Prostate gland (tissue), 2 donors: ENCODE measurements at places on chromosomes 5 and 9. TPM values are rescaled to one million over a fixed set of nuclear protein-coding genes. Genes with fewer than 3 reads are reported as not detected.

The CACFD1 gene
- 40.2 TPM for total RNA-seq

The PCDHB9 gene
- 4.2 TPM for total RNA-seq

The KCNMB1 gene
- total RNA-seq, result 5.9 TPM

The SPATA31D4 gene
- not detected for total RNA-seq

The GPR151 gene
- total RNA-seq, result not detected

The GRIA1 gene
- total RNA-seq, result 2.7 TPM

The SMU1 gene
- 18.4 TPM for total RNA-seq

The IPO11 gene
- 15.5 TPM for total RNA-seq

The RGS3 gene
- total RNA-seq, result 26.5 TPM

The ARHGEF39 gene
- 1.1 TPM for total RNA-seq

The ARRDC3 gene
- total RNA-seq, result 54.9 TPM

The HSD17B3 gene
- 126 TPM for total RNA-seq

The ADAMTS13 gene
- 8.1 TPM for total RNA-seq

The SEMA4D gene
- 52.7 TPM for total RNA-seq

- no peak overlapping the region for H3K4me3 ChIP-seq
- no peak for DNase-seq
- no peaks in the 10 kb centered on the region for H3K4me1 ChIP-seq
- H3K27ac ChIP-seq, result no peak overlapping the region
- H3K27me3 ChIP-seq, result no peaks in the 10 kb centered on the region
- no peaks in the 10 kb centered on the region for H3K36me3 ChIP-seq
Observed at GRCh38 chr5:31247381-31247780, 53.9 kb downstream of the CDH6 start.

DNA sequence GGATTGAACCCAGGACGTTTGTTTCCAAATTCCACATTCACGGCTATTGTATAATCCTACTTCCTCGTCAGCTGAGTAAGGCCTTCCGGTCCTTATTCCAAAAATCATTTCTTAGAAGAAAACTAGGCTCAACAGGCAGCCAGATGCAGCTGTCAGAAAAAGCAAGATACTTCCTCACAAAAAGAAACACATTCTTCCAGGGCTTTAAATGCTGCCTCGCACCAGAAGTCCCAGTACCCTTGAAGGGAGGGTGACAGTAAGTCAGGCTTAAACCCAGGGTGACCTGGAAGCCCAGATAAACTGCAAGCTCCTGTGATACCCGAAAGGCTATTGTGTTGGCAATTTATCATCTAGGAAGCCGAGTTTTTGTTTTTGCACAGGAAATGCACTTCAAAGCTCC is 414.0 kb downstream of the NFIB start:
- no peaks in the 10 kb centered on the region for H3K4me1 ChIP-seq
- no peak overlapping the region for H3K4me3 ChIP-seq
- no peaks in the 10 kb centered on the region for H3K36me3 ChIP-seq
- no peak overlapping the region for H3K27ac ChIP-seq

GRCh38 chr9:133139246-133140173 is 18.5 kb upstream of the RALGDS start:
- no peak overlapping the region for H3K27ac ChIP-seq
- H3K27me3 ChIP-seq, result no peaks in the 10 kb centered on the region
- H3K4me1 ChIP-seq, result peaks cover 14% of the 10 kb centered on the region
- no peak for DNase-seq

GRCh38 chr9:33099754-33100153 is 23.3 kb upstream of the SMU1 start:
- DNase-seq, result no peak
- H3K36me3 ChIP-seq, result no peaks in the 10 kb centered on the region
- no peaks in the 10 kb centered on the region for H3K4me1 ChIP-seq
- H3K27ac ChIP-seq, result no peak overlapping the region
- H3K27me3 ChIP-seq, result no peaks in the 10 kb centered on the region
- H3K4me3 ChIP-seq, result no peak overlapping the region

DNA sequence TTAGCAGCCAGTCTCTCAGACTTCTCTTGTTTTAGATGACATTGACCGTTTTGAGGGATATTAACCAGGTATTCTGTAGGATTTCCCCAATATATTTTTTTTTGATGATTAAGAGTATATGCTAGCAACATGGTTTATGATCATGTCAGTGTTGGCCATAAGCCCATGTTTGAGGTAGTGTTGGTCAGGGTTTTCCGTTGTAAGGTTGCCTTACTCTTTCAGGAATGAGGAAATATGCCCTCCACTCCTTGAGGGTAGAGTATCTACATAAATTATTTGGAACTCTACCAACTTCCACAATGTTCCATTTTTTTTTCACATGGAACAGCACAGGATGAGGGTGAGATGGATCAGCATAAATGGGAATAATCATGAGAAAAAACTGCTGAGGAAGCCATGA is 188.4 kb upstream of the PRDM9 start:
- no peaks in the 10 kb centered on the region for H3K36me3 ChIP-seq
- no peaks in the 10 kb centered on the region for H3K27me3 ChIP-seq
- no peak overlapping the region for H3K27ac ChIP-seq
- DNase-seq, result no peak

GRCh38 chr9:131926360-131926922 is 153.2 kb downstream of the MED27 start:
- DNase-seq, result no peak
- no peak overlapping the region for H3K4me3 ChIP-seq
- no peaks in the 10 kb centered on the region for H3K27me3 ChIP-seq
- no peaks in the 10 kb centered on the region for H3K36me3 ChIP-seq
- H3K4me1 ChIP-seq, result no peaks in the 10 kb centered on the region
- no peak overlapping the region for H3K27ac ChIP-seq

- H3K36me3 ChIP-seq, result no peaks in the 10 kb centered on the region
- DNase-seq, result no peak
- H3K27ac ChIP-seq, result no peak overlapping the region
- no peak overlapping the region for H3K4me3 ChIP-seq
Observed at GRCh38 chr9:115900698-115901097, 252.9 kb upstream of the PAPPA start.

- DNase-seq, result no peak
- H3K36me3 ChIP-seq, result no peaks in the 10 kb centered on the region
- H3K4me3 ChIP-seq, result no peak overlapping the region
- no peaks in the 10 kb centered on the region for H3K27me3 ChIP-seq
- no peak overlapping the region for H3K27ac ChIP-seq
Observed at GRCh38 chr5:94754824-94755223, 136.4 kb downstream of the SLF1 start.

- no peak overlapping the region for H3K27ac ChIP-seq
- H3K4me1 ChIP-seq, result no peaks in the 10 kb centered on the region
- DNase-seq, result no peak
- no peaks in the 10 kb centered on the region for H3K27me3 ChIP-seq
Observed at GRCh38 chr5:78813906-78814530, 165.4 kb upstream of the LHFPL2 start.

DNA sequence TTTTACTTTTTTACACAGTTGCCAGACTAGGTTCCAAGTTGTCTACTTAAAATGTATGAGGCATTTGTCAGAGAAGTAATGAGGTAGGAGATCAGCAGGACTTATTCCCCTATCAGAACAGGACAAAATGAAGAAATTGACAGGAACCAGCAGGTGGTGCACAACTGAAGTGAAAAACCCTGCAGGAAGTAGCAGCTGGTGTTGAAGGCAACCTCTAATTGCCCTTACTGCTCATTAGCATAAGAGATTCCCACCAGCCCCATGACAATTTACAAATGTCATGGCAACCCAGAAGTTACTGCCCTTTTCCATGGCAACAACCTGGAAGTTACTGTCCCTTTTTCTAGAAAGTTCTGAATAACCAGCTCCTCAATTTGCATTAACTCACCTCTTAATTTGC is 5.4 kb downstream of the PCDHB15 start:
- H3K4me1 ChIP-seq, result no peaks in the 10 kb centered on the region
- H3K27me3 ChIP-seq, result no peaks in the 10 kb centered on the region
- no peak for DNase-seq
- H3K4me3 ChIP-seq, result no peak overlapping the region
- no peaks in the 10 kb centered on the region for H3K36me3 ChIP-seq
- H3K27ac ChIP-seq, result no peak overlapping the region

DNA sequence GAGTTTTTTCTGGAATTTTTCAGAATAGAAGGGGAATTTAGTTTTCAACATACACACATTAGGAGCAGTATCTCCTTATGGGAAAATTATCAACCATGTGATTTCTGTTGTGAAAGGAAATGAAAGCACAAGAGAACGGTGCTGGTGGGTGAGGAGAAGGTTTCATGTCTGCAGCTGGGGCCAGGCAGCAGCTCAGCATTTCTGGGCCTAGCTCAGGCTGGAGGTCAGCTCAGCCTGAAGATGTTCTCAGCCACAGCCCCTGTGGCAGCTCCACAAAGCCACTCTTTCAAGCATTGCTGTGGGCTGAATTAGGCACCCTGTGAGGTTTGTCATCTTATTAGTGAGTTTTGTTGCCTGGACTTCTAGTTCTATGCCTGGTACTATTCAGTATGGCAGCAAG is 90.3 kb downstream of the DIRAS2 start:
- no peaks in the 10 kb centered on the region for H3K36me3 ChIP-seq
- H3K27me3 ChIP-seq, result no peaks in the 10 kb centered on the region
- no peak overlapping the region for H3K27ac ChIP-seq
- H3K4me3 ChIP-seq, result no peak overlapping the region
- no peaks in the 10 kb centered on the region for H3K4me1 ChIP-seq

GRCh38 chr5:38866362-38867031 is 20.7 kb downstream of the OSMR start:
- no peaks in the 10 kb centered on the region for H3K27me3 ChIP-seq
- DNase-seq, result no peak
- no peaks in the 10 kb centered on the region for H3K36me3 ChIP-seq
- H3K4me3 ChIP-seq, result no peak overlapping the region
- no peaks in the 10 kb centered on the region for H3K4me1 ChIP-seq

- H3K27ac ChIP-seq, result no peak overlapping the region
- H3K4me3 ChIP-seq, result no peak overlapping the region
- DNase-seq, result no peak
- no peaks in the 10 kb centered on the region for H3K4me1 ChIP-seq
Observed at GRCh38 chr9:567747-568305, 273.7 kb upstream of the DMRT1 start.

- no peak for DNase-seq
- H3K27me3 ChIP-seq, result no peaks in the 10 kb centered on the region
- H3K4me1 ChIP-seq, result no peaks in the 10 kb centered on the region
- no peaks in the 10 kb centered on the region for H3K36me3 ChIP-seq
- H3K4me3 ChIP-seq, result no peak overlapping the region
- H3K27ac ChIP-seq, result peak overlapping the region; percentile 26
Observed at GRCh38 chr9:76887003-76887821, 18.7 kb downstream of the PRUNE2 start.

DNA sequence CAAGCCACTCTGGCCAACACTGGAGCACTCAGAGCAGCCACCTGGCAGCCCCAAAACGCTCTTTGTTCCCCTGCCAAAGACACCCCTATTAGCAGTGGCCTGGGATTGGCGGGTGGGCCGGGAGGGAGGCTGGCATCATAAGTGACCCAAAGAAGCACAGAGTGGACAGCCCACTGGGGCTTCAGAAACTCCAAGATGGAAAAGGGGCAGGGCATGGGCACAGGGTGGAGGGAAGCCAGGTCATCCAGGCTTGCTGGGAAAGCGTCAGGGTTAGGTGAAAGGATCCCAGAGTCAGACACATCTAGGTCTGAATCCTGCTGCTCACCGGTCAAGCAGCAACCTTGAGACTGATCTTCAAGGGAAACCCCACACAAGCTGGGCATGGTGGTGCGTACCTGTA is 14.8 kb downstream of the EEIG1 start:
- peaks cover 64% of the 10 kb centered on the region for H3K4me1 ChIP-seq
- H3K36me3 ChIP-seq, result no peaks in the 10 kb centered on the region
- no peak overlapping the region for H3K4me3 ChIP-seq
- H3K27ac ChIP-seq, result peak overlapping the region; percentile 92
- no peaks in the 10 kb centered on the region for H3K27me3 ChIP-seq
- no peak for DNase-seq

DNA sequence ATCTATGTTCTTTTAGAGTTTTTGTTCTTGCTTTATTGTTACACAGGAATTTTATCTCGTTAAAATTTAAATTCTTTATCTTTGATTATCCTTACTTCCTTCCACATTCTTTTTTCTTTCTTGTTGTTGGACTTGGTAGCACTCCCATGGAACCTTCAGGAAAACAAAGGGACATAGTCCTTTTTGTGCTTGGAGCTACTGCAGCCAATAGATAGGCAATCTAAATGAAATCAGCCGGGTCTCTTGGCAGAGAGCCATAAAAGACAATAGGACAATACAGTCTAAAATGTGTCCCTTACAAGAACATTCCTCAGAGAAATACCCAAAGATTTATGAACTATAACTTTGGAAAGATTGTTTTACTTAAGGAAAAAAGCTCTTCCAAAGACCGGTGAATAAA is 548.1 kb upstream of the C9orf72 start:
- H3K4me3 ChIP-seq, result no peak overlapping the region
- no peaks in the 10 kb centered on the region for H3K4me1 ChIP-seq
- H3K36me3 ChIP-seq, result no peaks in the 10 kb centered on the region
- H3K27me3 ChIP-seq, result no peaks in the 10 kb centered on the region
- DNase-seq, result no peak

DNA sequence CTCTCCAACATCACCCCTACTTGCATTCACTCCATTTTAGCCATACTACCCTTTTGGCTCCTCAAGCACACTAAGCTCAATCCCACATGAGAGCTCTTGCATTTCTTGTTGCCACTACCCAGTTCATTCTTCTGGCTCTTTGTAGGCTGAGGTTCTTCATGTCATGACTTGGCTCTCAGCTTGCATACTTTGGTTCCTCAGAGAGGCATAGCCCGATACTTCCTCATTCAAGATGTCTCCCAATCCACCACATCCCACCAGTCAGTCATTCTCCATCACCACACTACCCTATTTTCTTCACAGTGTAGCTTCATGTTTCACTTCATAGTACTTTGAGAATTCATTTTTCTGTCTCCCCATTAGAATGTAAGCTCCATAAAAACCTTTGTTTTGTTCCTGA is 116.7 kb downstream of the NR6A1 start:
- no peak for DNase-seq
- H3K4me3 ChIP-seq, result no peak overlapping the region
- H3K27me3 ChIP-seq, result no peaks in the 10 kb centered on the region

GRCh38 chr9:86521977-86522376 is 167.8 kb upstream of the TUT7 start:
- H3K4me1 ChIP-seq, result no peaks in the 10 kb centered on the region
- H3K27me3 ChIP-seq, result no peaks in the 10 kb centered on the region
- no peak overlapping the region for H3K4me3 ChIP-seq
- H3K36me3 ChIP-seq, result no peaks in the 10 kb centered on the region
- no peak for DNase-seq
